ENCODE measurements at places on chromosomes 1 and 21.

DNA sequence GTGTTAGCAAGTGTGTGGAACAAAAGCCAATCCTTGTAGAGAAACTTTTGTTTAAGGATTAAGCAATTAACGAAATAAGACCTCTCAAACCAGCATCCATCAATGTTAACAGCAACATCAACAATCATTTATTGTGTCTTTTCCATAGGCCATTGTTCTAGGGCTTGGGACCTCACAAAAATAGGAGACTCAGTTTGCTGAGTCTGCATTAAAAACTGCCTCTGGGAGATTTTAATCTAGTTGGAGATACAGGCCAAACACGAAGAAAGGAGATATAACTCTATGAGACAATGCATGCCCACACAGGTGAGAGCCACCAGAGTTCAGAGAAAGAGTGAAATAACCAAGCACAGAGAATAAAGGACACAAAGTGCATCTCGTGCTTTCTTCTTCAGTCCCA, 14.4 kb upstream of the SELP start:
- no peak for DNase-seq

- peak; percentile 34 for DNase-seq
Measured at GRCh38 chr1:168360151-168361021, 79.7 kb downstream of the TBX19 start.

DNA sequence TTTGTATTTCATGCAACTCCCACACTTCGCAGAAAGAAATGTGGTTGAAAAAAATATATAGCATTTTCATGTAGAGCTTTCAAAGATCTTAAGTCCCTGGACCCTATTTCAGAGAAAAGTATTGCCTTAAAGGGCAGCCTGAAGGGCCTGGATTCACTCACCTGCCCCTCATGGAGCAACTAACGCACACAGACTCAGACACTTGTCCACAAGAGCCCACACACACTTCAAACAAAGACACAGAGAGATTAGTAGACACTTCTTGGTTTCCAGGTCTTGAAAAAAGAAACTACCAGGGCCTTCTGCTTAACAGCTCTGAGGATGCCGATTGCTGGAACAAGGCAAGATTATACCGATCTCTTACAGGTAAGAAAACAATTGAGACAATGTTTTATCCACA, 122.2 kb downstream of the ZBTB18 start:
- DNase-seq = no peak

- no peak for DNase-seq
Measured at GRCh38 chr1:168887381-168887780, 158.4 kb upstream of the DPT start.

- DNase-seq = no peak
Measured at GRCh38 chr1:231883382-231883781, 256.8 kb downstream of the DISC1 start.

DNA sequence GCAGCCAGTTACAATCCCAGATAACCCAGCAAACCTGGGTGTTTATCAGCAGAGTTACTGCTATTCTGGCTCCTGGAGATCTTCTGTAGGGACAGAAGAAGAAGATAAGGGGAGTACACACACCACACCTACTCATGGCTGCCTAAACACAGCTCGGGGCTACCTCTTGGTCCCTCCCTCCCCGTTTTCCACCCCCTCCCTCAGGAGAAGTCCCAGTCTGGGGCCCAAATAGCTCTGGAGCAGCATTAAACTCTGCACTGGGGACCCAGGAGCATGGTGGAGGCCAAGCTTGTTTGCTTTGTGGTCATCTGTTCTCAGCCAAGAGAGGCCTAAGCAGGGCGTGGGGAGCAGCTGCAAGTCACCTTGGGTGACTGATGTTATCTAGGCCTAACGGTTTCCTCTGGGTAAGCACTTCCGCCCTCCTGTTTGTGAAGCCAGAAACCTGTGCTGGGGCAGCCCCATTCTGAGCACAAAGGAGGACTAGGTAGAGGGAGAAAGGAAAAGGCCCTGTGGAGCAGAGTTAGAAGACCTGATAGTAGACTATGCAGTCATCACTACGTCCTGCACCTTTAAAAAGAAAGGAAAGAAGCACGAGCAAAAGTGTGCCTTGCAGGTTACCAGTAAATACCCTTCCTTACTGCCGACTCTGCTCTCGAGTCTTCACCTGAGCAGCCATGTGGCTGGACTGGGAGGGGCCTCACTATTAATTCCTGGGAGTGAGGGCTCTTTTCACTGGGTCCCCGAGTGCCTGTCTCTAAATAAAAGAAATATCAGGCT, 2.0 kb upstream of the RCSD1 start:
- DNase-seq = peak; percentile 71

DNA sequence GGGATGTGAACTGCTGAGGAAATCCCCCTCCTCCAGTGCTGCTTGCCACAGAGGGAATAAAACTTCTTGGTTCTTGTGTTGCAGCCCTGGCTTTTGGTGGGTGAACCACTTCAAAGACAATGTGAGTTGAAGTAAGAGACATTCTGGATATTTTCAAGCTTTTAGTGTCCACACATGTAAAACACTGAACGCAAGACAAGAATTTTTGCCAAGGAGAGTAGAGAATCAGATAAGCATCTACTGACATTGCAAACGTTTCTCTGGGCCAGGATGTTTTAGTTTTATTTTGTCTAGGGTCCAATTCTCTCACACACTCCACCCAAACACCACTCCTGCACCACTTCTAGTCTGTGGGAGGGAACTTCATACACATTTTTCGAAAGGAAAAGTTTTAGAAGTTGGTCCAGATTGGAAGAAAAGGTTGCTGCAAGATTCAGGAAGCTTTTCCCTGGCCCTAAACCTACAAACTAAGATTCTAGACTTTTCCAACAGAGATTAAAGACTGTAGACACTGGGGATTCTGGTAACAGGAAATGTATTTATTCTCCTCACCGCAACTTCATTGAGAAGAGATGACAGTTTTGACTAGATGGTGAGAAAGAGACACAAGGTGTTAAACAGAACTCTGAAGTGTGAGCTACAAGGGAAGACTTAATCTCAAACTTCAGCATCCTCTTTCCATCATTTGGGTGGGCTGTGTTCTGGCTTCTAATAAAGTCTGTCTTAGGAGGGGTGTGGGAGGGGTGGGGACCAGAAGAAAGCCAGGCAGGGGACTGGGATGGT, 16.1 kb downstream of the FASLG start:
- no peak for DNase-seq

- no peak for DNase-seq
Measured at GRCh38 chr1:31707711-31708110, 3.9 kb upstream of the COL16A1 start.
